ENCODE measurements at places on chromosomes 12 and 14.

DNA sequence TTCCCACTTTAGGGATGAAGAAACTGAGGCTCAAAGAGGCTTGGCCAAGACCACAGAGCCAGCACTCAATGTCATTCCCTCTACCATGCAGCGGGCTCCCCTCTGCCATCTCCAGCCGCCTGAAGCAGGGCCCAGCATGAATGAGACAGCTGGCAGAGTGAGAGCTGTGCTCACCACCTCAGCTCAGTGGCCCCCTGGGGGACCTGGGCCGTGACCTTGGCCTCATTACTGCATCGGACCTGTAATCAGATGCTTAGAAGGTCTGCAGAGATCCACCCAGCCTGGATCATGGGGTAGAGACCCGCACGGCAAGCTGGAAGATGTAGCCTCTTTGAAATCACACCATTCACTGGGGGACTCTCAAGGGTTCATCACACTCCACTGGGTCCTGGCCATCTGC lies 22.7 kb upstream of the CORO1C start:
- DNase-seq: no peak

- DNase-seq: no peak
Measured at GRCh38 chr12:111823891-111824290, 18.1 kb upstream of the MAPKAPK5 start.

- DNase-seq: no peak
Measured at GRCh38 chr12:57521525-57522010, 1.1 kb upstream of the MBD6 start.

- DNase-seq: no peak
Measured at GRCh38 chr14:100547633-100548294, 39.5 kb downstream of the BEGAIN start.

GRCh38 chr12:96140174-96140573 lies 54.0 kb upstream of the ELK3 start:
- DNase-seq: no peak

DNA sequence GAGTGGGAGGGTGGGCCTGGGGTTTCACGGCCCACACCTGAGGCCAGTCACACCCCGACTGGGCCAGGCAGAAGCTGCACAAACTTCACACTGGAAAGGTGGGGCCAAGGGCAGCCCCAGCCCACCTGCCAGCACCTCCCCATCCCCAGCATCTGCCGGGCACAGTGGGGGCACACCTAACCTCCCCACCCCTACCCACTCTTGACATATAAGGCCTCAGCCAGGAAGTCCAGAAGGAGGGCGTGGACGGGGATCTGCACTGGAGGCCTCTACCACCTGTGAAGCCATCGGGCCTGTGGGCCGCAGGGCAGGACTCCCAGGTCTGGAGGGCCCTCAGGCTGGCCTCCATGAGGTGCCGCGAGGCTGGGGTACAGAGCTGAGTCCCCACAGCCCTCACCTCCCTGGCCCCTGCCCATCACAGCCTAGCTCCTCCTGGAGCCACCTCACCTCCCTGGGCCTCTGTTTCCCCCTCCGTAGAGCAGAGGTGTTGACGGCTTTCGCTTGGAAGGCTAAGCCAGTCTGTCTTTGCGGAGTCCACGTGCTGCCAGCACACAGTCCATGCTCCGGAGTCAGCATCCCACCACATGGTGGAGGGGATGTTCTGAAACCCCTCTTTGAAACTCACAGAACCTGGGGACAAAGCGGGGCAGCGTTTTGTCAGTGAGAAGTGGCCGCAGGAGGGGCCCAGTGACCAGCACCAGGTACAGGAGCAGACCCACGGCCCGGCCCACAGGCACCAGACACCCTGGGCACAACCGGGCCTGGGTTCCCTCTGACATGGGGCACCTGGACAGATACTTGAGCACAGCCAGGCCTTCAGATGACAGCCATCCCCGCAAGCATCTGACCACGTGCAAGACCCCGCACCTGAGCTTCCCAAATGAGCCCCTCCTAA lies 38.2 kb upstream of the INF2 start:
- DNase-seq: no peak

GRCh38 chr14:83924259-83924658 lies 1605.7 kb upstream of the FLRT2 start:
- DNase-seq: no peak

DNA sequence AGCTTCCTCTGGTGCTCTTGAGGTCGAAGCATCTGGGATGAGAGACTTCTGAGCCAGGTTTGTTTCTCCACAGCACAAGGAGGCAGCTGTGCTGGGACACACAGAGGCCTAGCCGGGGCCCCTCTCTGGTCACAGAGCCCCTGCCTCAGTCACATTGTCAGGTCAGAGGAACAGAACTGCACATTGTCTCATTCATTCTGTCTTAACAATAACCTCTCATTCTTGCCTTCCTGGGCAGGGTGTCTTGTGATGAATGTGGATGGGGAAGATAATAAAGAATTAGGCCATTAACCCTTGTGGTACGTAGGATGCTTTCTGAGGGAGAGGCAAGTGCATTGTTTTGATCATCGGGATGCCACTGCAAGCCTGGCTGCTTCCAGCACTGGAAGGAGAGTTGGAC lies 29.8 kb downstream of the FNTB start:
- DNase-seq: no peak

DNA sequence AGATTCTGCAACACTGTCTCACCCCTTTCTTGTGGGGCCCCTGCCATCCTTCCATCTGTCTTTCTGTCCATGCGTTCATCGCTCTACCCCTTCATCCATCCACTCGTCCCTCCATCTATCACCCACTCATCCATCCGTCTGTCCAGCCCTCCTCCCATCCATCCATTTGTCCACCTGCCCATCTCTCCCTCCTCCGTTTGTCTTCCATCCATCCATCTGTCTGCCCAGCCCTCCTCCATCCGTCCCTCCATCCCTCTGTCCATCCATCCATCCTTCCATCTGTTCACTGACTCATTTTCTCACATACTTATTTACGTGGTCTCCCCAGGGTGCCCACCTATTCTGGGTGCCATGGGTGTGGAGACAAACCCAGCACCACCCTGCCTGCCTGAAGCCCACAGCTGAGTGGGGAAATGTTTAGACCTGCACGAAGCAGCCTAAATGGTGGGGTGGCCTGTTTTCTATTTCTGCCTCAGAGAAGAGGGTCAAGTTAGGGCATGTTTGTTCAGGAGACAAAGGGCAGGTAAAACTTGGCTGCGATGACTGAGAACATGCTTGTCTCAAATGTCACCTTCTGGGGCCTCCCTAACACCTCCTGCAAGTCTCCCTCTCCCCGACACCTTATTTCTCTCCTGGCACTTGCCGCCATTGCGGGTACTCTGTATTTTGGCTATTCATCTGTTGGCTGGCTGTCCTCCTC lies 2.8 kb upstream of the SLC25A47 start:
- no peak for DNase-seq

DNA sequence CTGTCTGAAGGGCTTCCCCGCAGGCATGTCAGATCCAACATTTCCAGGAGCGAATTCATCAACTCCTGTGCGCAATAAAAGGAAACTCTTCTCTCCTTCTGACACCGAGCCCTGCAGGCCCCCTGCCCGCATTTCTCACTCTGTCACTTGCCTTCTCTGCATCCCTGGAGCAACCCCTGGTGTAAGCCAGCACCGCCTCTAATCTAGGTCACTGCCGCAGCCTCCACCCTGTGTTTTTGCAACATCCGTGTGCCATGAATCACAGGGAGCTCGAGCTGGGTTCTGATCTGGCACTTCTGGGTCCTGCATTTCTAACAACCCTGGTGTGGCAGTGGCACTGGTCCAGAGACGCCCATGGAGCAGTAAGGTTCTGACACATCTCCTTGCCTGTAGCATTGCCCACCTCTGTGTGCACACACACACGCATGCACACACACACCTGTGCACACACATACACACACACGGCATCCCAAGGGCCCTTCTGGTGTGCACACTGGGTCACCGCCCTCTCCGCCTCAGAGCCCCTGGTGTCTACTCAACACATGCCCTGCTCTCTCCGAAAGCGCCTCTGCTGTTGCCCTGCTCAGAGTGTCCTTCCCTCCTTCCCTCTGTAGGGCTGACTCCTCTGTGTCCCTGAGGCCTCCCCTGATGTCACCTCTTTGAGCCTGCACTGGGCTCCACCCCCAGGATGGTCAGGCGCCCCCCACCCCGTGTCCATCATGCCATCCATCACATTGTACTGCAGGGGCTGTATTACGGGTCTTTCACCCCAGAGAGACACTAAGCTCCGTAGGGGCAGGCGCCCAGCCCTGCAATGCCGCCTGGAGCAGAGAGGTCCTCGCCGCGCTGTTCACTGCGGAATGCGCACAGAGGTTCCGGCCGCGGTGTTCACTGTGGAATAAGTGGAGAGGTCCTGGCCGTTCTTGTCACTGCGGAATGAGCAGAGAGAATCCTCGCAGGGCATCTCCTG lies 111.4 kb upstream of the SFSWAP start:
- no peak for DNase-seq

GRCh38 chr12:110680032-110680431 lies 8.9 kb downstream of the HVCN1 start:
- no peak for DNase-seq

GRCh38 chr12:46153268-46153872 lies 115.5 kb downstream of the SLC38A1 start:
- no peak for DNase-seq

DNA sequence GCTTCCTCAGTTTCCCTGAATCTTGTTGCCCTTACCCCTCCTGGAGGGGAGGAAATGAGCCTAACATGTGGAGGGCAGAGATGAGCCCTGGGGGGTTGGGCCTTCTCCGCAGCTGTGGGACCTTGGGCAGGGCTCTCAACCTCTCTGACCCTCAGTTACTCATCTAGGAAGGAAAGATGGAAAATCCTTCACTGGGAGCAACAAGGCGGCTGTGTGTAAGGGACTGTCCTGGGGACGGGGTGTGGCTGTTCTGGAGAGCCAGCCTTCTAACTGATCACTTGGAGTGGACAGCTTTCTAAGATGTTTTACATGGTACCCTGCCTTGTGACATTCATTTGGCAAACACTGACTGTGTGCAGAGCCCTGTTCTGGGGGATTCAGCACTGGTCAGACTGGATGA lies 14.7 kb downstream of the BEGAIN start:
- no peak for DNase-seq

DNA sequence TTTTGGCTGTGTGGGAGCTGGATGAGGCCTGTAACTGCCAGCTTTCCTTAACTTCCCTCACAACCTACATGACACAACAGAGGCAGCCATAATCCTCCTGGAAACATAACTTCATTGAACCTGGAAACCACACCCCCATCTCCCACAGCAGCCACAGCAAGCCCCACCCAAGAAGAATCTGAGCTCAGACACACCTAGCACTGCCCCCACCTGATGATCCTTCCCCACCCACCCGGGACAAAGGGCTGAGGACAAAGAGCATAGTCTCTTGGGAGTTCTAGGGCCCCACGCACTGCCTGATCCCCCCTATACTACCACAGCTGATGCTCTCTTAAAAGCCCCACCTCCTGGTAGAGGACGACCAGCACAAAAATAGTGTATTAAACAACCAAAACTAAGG lies 29.6 kb upstream of the TSPAN8 start:
- DNase-seq: no peak

GRCh38 chr14:85577543-85578114 lies 47.7 kb downstream of the FLRT2 start:
- no peak for DNase-seq

GRCh38 chr12:94614288-94614721 lies 36.1 kb downstream of the TMCC3 start:
- no peak for DNase-seq

GRCh38 chr12:89247541-89247942 lies 104.8 kb downstream of the DUSP6 start:
- DNase-seq: no peak

- no peak for DNase-seq
Measured at GRCh38 chr14:105377555-105378182, 20.7 kb upstream of the TEX22 start.

DNA sequence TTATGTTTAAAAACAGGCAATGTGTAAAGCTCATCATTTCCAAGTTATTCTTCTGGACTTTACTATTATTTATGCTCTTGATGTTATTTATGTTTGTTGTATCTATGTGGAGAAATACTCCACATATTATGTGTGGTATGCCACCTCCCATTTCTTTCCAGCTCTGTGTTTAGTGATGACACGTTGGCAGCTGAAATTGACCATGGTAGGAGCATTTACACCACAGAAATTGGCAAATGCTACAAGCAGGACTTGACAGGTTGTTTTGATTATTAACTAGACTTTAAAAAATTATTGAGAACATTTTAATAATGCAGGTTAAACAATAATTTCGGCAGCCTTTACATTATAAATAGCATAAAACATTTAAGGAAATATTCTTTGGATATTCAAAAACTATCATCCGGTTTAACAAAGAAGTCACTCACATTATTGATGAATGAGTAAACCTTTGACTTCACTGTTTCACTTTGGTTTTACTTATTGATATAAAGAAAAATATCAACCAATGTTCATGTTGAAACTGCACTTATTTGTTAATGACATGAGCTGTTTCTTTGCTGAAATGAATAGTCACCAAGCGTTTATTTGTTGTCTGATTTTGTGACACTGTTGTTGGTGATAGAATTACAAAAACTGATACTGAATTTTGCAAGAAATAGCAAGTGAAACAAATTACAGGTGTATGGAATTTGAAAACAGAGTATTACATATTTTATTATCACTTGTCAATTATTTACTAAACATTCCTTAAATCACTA lies 76.8 kb downstream of the HMGA2 start:
- DNase-seq: no peak

Data from stimulated activated CD4-positive, alpha-beta T cell treated with anti-CD3 and anti-CD28 coated beads, Interleukin-1b, Interleukin-23, amount 100 ng/mL, for 1 hour (primary cell).